Activated B cell treated with CpG ODN at 0.5 μM for 24 hours (primary cell): ENCODE measurements at places on chromosomes 7 and 10. TPM values are rescaled to one million over a fixed set of nuclear protein-coding genes. Genes with fewer than 3 reads are reported as not detected.

GRCh38 chr10:74824184-74824899, 2.1 kb upstream of the KAT6B start:
- H3K27ac ChIP-seq: peak overlapping the region; percentile 73
- H3K4me3 ChIP-seq: peak overlapping the region; percentile 91
- H3K4me1 ChIP-seq: peaks cover 31% of the 10 kb centered on the region
- DNase-seq: no peak
- H3K36me3 ChIP-seq: peaks cover 1% of the 10 kb centered on the region
- H3K27me3 ChIP-seq: no peaks in the 10 kb centered on the region

DNA sequence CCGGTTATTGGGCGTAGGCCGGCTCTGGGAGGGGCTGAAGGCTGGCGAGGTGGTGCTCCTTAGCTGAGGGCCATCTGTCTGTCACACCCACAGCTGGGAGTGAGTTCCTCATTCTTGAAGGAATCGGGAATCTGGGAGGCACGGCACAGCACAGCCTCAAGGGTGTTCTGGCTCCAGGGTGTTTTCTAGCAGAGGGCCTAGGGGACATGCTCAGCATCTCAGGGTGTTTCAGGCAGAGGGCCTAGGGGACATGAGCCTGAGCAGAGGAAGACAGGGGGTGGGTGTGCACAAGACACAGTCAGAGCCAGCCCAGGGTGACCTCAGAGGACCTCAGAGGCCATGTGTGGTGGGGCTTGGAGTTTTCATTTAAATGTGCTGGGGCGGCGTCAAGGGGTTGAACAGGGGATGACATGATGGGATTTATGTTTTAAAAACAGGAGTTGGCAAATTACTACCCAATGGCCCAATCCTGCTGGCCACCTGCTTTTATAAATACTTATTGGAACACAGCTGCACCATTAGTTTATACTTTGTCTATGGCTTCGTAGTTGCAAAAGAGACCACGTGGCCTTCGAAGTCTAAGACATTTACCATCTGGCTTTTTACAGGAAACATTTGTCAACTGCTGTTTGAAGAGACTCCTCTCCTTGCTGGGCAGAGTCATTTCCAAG, 121.6 kb downstream of the PRKAG2 start:
- no peak for DNase-seq
- H3K27ac ChIP-seq: no peak overlapping the region
- H3K27me3 ChIP-seq: no peaks in the 10 kb centered on the region
- H3K4me3 ChIP-seq: no peak overlapping the region

DNA sequence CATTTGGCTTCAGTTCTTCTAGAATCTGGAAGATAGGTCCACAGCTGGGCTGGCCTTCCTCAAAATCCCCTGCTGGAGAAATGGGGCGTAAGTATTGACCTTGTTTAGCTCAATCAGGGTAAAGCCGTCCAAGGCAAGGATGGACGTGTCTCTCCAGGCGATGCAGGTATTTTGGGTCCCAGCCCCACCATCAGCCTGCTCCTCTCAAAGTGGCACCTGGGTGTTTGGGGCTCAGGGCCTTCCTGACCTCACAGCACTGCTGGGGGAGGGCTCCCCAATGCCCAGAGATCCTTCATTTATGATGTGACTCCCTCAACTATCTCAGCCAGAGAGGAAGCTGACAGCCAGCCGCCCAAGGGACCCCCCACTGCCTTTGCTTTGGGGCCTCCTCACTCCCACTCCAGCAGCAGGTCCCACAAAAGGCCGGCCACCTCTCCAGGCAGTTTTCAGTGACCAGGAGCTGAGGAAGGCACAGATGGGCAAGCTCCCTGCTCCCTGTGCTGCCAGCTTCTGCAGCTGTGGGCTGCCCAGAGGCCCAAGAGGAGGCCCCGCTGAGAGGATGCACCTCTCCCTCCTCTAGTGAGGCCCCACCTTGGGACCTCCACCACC, 140.0 kb upstream of the TCERG1L start:
- DNase-seq: no peak
- H3K27me3 ChIP-seq: peaks cover 16% of the 10 kb centered on the region
- no peaks in the 10 kb centered on the region for H3K4me1 ChIP-seq
- H3K4me3 ChIP-seq: no peak overlapping the region
- H3K36me3 ChIP-seq: no peaks in the 10 kb centered on the region

GRCh38 chr10:17179002-17179401, 22.5 kb downstream of the TRDMT1 start:
- H3K4me1 ChIP-seq: peaks cover 13% of the 10 kb centered on the region
- no peaks in the 10 kb centered on the region for H3K27me3 ChIP-seq
- no peak for DNase-seq
- H3K4me3 ChIP-seq: no peak overlapping the region

GRCh38 chr7:106075937-106076336, 36.2 kb downstream of the SYPL1 start:
- no peak for DNase-seq
- no peaks in the 10 kb centered on the region for H3K36me3 ChIP-seq
- peak overlapping the region; percentile 77 for H3K27ac ChIP-seq

DNA sequence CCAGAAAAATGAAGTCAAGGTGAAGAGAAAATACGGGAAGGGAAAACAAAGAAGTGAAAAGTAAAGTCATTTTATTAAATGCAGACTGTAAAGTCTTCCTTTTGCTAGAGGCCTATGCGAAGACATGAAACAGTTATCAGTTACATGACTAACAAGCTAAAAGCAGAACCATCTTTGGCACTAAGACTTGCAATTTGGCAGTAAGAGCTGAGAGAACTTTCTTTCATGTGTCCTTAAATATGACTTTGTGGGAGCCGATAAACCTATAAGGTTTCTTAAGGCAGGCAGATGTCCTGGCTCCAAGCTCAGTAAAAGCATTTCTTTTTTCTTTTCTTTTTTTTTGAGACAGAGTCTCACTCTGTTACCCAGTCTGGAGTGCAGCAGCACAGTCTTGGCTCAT, 10.4 kb downstream of the ANLN start:
- no peak overlapping the region for H3K27ac ChIP-seq
- no peaks in the 10 kb centered on the region for H3K27me3 ChIP-seq

DNA sequence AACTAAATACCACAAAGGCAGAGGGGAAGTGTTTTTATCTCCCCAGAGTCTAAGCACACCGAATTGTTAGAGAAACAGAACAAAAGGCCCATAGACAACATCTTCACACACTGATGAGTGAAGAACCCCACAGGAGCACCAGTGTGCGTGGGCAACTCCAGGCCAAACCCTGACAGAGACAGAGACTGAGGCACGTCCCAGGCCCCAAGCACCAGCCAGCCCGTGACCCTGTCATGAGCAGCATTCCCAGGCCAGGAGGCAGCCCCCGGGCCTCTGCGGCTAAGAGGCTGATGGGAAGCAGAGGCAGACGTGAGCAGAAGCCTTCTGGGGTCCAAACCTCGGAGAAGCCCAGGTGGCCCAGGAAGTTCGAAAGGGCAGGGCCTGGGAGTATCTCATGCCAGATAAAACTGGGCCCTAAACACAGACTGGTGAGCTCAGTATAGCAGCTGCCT, 184.4 kb downstream of the TCERG1L start:
- no peaks in the 10 kb centered on the region for H3K4me1 ChIP-seq
- no peaks in the 10 kb centered on the region for H3K36me3 ChIP-seq
- H3K4me3 ChIP-seq: no peak overlapping the region
- DNase-seq: no peak

- H3K4me1 ChIP-seq: no peaks in the 10 kb centered on the region
- H3K36me3 ChIP-seq: peaks cover 72% of the 10 kb centered on the region
- no peak for DNase-seq
- H3K27ac ChIP-seq: no peak overlapping the region
- H3K4me3 ChIP-seq: no peak overlapping the region
- no peaks in the 10 kb centered on the region for H3K27me3 ChIP-seq
These were observed 8.2 kb upstream of the NDUFB2 start for GRCh38 chr7:140688341-140688740.

DNA sequence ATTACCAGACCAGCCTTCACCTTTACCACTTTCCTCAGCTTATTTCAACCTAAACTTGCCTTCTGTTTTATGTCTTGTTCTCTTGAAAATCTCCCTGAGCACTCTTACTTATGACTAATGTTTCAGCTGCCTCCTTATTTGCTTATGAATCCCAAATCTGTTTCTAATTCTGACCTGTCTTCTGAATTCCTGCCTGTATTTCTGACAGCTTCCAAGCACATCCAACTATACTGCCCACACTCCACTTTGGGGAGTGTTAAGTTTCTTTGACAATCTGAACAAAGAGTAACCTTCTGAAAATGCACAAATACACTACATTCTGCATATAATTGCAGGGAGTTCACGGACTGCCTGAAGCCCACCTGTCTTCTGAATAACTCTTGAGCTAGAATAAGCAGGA, 48.7 kb downstream of the ARMC3 start:
- H3K36me3 ChIP-seq: no peaks in the 10 kb centered on the region
- no peak overlapping the region for H3K27ac ChIP-seq
- no peak overlapping the region for H3K4me3 ChIP-seq

The SPDYE8 gene
- not detected in 2 replicates for total RNA-seq

The CCDC146 gene
- total RNA-seq: 3.5 TPM in 2 replicates
